ENCODE measurements at places on chromosomes 2 and 18.

- DNase-seq, result no peak
Measured at GRCh38 chr2:63096491-63096890, 45.9 kb downstream of the OTX1 start.

DNA sequence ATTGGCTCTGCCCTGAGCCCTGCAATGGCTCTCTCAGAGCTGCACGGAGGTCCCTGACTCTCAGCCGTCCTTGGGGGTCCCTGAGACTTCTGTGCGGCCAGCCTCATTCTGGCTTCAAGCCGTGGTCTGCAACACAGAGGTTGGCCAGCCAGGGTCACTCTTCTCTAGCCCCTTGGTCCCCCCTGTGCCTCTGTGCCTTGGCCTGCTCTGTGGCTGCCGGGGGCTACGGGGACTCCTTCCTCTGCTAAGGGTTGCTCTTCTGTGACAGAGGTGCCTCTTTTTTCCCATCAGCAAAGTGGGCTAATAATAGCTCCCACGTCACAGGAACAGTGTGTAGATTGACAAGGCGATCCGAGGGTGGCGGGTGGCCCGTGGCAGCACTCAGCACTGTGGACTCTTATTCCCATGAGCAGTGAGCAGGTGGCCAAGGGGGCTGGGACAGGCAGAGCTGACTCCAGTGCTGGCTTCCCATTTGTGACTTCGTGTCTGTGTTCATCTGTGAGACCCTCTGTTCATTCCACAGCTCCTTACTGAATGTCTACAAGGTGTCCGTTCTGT, 19.4 kb downstream of the INHBB start:
- DNase-seq, result no peak

DNA sequence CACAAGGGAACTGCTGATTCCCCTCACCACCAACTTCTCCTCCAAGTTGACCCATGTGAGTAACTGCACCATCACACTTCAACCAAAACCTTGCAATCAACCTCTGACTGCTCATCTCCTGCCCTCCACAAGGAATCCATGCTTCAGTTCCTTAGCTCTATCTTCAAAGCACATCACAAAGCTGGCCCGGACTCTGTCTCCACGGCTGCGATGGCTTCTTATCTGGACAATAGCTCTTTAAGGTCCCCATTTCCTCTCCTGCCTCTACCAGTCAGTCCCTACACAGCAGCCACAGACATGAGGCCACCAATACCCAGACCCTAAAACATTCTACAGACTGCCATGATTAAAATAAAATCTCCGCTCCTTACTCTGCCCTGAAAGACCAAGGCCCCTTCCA, 25.7 kb downstream of the MBOAT2 start:
- DNase-seq, result no peak

DNA sequence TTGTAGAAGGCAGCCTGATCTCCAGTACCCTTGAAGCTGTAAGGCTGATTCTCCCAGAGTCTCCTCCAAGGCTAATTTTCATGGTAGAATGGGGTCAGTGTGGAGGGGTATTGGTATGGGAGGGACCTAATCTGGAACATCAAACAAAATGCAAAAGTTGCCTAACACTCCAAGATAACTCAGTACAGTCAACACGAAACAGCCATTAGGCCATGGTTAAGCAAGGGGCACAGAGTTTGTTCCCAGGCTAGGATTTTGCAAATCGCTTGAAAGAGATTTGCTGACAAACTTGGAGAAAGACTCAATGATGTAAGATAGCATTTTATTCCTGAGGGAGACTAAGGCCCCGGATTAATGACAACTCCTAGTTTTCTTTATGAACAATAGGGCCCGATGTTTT, 5.4 kb downstream of the PID1 start:
- DNase-seq, result no peak

DNA sequence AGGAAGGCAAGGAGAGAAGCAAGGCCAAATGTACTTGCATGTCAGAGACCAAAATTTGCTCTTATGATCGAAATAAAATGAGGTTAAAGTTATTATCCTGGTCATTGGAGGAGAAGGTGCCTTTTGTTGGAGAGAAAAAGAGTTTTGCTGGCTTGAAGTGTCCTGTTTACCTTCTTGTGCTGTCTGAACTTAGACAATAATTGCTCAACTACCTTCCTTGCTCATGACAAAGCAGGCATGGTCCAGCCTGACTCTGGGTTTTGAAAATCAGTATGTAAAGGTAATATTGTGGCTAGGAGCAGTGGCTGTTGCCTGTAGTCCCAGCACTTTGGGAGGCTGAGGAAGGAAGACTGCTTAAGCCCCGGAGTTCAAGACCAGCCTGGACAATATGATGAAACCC, 89.1 kb downstream of the MEIS1 start:
- no peak for DNase-seq

DNA sequence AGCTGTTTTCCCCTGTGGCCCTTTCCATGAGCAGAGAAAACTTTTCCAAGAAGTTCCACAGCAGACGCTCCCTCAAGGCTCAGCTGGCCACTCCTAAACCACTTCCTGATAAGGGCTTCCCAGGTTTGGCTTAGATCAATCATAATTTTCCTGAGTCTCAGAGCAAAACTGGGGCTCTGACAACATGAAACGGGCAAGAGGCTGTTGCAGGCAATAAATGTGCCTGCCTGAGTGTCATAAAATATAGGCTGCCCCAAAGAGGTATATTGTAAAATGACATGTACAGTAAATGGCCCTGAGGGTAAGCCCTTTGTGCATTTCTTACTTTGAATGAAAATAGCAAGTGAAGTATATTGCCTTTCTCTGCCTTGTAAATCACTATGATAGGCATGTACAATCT, 105.6 kb upstream of the UXS1 start:
- DNase-seq, result no peak

DNA sequence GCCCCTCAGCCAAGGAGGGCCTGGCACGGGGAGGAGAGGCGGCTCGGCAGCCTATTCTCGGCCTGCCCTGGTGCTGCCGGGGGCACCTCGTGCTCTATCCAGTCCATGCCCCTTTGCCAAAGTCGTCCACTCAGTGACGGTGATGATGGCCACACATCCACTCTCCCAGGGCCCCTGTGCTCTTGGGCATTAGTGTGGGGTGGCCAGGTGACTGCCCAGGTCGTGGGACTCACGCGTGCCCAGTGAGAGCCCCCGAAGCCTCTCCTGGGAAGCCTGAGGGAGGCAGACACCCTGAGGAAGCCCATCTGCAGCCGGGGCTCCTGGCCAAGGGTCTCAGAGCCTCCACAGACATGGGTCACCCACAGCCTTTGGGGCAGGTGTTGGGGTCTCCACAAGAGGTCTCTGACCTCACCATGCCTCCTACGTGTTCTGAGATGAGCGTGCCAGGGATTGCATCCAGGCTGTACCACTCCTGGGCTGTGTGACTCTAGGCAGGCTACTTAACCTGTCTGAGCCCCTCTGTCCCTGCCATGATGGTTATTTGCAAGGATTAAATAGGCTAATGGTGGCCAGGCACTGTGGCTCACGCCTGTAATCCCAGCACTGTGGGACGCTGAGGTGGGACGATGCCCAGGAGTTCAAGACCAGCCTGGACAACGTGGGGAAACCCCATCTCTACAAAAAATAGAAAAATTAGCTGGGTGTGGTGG, 12.9 kb downstream of the RAMP1 start:
- no peak for DNase-seq

DNA sequence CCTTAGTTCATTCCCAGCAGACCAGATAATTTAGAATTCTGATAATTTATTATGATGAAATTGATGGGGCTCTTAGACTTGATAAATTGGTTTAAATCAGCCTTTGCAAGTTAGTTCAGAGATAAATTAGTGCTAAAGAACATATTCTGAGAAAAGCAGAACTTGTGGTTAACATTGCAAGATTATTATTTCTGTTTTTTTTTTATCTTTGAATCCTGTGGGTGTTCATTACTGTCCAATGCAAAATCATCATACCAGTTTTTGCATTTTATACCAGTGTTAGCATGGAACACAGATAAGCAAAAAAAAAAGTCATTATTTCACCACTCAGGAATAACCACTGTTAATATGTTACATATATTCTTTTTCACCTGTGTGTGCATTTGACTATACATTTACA, 9.1 kb downstream of the SEPTIN2 start:
- no peak for DNase-seq

DNA sequence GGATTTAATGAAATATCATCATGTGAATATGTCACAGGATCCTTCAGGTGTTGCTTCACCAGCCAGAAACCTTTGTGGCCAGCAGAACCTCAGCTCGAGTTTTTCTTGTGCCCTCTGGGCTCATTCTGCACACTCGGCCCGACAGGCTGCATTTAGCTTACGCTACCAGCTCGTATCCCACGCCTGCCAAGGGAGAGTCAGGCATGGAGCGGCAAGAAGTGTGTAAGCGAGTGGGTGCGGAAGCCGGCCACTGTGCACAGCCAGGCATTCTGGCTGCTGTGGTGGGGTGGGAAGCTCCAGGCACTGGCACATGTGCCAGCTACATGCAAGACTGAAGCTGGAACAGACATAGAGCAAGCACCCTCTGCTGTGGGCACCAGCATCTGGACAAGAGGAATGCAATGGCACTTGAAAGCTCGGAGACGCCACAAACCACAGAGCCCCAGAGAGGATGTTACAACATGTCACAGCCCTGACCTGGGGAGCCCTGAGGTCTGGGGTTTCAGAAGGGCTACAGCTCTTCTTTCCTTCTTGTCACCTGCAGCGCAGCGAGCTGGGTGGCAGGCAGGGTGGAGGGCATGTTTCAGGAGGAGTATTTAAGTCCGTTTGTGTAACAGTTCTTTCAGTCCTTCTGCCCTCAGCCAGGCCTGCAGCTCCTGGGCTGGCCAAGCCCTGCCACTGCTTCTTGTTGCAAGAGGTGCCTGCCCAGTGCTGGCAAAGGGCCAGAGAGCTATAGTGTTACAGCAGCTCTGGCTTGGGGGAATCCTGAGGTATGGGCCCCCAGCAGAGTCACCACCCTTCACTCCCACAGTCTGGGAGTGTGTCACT, 257.3 kb upstream of the HNMT start:
- no peak for DNase-seq

GRCh38 chr18:30860741-30861140, 181.8 kb downstream of the DSC3 start:
- no peak for DNase-seq

DNA sequence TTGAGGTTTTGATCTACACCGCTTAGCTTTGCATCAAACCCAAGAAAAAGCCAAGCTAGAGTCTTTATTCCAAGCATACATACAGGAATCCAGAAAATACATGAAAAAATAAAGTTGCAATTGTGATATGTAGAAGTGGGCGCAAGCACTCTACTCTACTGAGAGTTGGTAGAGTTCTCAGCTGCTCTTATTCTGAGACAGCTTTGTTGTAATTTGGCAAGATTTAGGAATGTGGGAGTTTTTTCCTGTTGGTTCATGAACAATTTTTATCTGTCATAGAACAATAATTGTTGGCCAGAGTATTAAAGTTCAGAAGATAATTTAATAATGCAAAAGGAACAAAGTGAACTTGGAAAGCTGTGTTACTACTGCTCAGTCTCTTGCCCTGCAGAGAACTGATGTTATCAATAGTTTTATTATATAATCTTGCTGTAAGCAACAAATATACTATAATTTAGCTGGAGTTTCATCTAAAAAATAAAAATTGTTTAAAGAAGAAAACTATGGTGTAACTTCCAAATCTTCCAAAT, 302.0 kb upstream of the RND3 start:
- no peak for DNase-seq

GRCh38 chr2:96853321-96853720, 4.5 kb downstream of the ANKRD39 start:
- no peak for DNase-seq

DNA sequence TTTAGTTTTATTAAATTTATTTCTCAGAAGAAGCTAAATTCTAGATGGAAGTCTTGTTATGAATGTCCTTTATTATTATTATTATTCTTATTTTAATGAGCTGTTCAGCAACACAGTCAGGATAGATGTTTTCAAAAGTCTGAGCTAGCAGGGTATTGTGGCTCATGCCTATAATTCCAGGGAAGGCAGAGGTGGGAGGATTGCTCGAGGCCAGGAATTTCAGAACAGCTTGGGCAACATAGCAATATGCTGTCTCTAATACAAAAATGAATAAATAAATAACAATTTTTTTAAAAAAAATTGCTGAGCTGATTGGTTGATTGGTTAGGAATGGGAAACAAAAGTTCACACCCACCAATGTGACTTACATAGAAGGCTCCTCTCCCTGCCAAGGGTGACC, 274.1 kb upstream of the CYRIA start:
- DNase-seq, result no peak

DNA sequence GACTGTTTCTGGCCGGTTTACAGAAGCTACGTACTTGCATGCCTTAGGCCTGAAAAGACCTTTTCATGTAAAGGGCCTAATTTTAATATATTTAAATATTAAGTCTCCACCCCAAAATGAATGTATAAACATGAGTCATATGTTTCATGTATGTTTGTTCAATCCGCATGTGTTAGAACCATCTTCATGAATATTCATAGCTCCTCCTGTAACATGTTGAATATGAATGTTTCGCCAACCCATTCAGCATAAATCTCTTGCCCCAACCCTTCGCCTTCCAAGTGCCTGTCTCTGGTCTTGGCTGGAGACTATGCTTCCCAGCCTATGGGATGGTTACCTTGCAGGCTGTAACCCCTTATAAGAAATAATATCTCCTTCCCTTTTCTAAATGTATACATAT, 212.5 kb downstream of the SCG2 start:
- no peak for DNase-seq

GRCh38 chr2:211103989-211104388, 547.6 kb downstream of the CPS1 start:
- no peak for DNase-seq

DNA sequence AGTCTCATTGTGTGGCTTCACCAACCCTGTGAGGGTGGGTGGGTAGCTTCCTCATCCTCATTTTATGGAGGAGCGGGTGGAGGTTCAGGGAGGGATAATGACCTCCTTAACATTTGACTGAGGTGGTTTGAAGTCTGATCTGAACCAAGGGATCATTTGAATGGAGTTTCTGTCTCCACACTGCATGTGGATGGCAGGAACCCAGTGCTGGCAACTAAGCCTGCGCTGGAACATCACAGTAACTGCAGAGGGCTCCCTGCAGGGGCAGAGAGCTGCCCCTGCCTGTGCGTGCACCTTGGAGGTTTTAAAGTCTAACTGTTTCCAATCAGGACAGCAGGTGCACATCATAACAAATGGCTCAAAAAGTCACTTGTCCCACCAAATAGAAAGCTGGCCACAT, 3.3 kb downstream of the AGAP1 start:
- no peak for DNase-seq

GRCh38 chr2:5885451-5886173, 193.4 kb downstream of the SOX11 start:
- no peak for DNase-seq

DNA sequence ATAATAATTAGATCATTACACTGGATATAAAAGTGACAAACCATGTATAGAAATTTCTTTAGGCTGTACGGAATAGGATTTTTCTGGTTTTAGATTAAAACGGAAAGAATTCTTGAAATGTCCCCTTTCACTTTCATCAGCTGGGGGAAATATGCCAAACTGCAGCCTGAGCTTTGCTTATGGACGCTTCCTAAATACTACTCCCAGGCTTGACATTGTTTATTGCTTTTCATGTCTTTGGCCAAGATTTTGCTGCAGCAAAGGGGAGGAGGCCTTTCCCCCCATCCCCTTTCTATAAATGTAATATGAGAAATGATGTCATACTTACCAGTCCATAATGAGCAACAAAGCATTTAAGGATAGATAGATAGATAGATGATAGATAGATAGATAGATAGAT, 158.4 kb downstream of the MAP2 start:
- DNase-seq, result no peak

- no peak for DNase-seq
Measured at GRCh38 chr2:159153951-159154350, 132.6 kb downstream of the WDSUB1 start.

- DNase-seq, result no peak
Measured at GRCh38 chr18:79692886-79693285, 13.3 kb downstream of the CTDP1 start.
